Activated CD4-positive, CD25-positive, alpha-beta regulatory T cell treated with anti-CD3 and anti-CD28 coated beads, Interleukin-2, amount 50 U/mL, for 24 hours (primary cell): ENCODE measurements at places on chromosomes 3 and 15.

DNA sequence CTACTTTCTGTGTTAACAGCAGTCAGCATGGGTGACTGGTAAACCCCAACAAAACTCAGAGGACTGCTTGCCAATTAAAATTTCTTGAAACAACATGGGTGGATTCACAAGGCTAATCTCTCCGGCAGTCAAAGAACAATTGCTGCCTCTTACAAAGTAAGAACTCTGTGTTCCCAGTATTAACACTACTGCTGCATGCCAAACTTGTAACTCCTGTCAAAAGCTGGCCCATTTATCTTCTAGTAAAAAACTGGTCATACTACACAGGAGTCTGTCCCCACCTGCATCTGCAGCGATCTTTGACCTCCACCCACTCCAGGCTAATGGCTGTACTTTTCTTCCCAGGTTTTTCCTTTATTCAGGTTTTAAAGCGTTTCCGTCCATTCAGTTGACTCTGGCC, 8.7 kb upstream of the ZNF589 start:
- no peak for ATAC-seq

DNA sequence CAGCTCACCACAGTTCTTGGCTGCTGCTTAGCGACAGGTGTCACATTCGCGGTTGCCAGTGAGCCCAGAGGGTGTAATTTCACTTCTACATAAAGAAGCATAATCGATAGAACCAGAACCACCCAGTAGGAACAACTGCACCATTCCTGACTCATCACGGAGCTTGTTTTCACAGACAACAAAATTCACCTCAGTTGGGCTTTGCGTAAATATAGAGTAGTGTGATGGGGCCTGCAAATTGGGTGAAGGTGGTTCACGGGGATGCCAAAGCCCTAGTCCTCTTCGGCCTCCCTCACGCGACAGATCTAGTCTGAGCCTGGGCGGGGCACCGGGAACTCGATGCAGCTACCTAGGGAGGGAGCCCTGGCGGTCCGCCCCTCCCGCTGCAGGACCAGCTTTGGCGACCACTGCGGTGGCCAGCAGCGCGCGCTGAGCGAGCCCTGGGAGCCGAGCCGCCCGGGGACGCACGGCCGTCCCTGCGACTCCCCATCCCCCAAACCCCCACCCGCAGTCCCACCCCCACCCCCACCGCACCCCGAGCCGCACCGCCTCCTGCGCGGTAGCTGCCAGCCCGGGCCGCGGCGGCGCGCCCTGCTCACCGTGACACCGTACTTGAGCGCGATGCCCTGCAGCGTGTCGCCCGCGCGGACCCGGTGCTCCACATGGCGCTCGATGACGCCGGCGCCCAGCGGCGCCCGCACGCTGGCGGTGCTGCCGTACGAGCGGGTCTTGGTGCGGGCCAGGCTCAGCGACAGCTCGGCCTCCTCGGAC, 519 bp downstream of the LYSMD2 start:
- ATAC-seq = peak; percentile 49

DNA sequence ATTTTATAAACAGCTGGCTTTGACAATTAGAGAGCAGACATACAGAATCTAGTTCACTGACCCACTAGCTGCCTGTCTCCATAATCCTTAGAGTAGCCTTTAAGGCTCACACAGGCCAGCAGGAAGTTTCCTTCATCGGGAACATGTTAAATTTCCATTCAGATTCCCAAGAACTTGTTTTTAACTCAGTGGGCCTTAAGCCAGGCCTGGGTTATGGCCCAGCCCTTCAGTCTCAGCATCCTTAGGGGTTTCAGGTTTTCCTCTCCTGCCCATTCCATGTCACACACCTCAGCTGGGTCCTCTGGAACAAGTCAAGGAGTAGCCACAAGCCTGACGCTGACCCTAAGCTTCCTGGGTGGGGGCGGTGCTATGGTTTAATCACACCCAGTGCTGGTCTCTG, 15.0 kb downstream of the CDAN1 start:
- no peak for ATAC-seq

GRCh38 chr3:184526088-184526433, 35.5 kb upstream of the EPHB3 start:
- ATAC-seq = no peak

DNA sequence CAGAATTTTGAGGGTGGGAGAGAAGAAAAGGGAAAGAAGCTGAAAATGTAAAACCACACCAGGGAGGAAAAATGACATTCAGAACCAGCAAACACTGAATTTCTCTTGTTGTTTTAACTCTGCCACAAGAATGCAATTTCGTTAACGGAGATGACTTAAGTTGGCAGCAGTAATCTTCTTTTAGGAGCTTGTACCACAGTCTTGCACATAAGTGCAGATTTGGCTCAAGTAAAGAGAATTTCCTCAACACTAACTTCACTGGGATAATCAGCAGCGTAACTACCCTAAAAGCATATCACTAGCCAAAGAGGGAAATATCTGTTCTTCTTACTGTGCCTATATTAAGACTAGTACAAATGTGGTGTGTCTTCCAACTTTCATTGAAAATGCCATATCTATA, 15.5 kb downstream of the GREM1 start:
- no peak for ATAC-seq

GRCh38 chr15:29244544-29244943, 25.1 kb downstream of the NSMCE3 start:
- ATAC-seq = no peak

- no peak for ATAC-seq
Observed at GRCh38 chr3:41907330-41908073, 54.4 kb downstream of the ULK4 start.

DNA sequence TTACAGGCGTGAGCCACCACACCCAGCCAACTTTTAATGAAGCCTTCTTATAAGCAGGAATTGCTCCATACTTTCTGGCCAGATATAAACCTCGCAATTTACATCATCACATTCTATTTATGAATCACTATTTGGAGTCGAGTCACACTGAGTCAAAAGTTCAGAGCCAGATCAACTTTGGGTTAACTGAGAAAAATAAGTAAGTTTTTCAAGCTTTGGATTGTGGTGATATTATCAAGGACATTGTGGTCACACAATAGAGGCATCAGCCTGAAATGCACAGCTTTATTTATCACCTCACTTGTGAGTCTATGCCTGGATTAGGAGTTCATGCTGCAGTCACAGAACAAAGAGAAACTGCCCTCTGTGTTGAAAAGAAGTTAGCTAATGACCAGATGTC, 1163.5 kb downstream of the ROBO1 start:
- no peak for ATAC-seq

DNA sequence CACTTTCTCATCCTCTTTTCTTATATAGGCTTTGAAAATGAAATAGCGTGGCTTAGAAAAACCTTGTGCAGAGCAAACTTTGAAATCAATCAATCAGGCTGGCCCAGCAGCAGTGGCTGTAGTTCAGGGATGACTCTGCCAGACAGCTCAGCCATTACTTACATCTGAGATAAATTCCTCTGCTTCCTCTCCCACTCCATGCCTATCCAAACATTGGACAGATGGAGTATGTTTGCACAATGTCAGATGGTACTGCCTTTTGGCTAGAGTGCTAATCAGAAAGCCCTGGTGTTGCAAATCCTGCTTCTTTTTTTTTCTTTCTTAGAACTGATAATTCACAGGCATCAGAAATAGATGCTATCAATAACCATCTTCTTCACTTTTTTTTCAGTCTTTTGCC, 1065.1 kb downstream of the AGBL1 start:
- no peak for ATAC-seq

DNA sequence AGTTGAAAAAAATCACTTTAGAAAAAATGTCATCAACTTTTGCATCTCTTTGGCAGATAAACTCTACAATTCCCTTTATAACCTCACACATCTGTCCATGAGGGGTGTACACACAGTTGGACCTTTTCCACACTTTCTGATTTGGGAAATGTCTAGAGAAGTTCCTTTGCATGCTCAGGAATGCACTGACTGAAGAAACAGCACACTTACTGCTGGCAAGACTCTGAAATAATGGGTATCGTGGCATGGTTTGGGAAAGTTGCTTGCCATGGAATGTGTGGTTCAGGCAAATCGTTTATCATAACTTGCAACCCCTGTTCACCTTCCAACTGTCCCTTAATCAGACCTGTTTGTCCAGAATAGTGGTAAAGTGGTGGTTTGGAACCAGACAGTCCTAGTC, 135.3 kb upstream of the TGFBR2 start:
- ATAC-seq = no peak

- no peak for ATAC-seq
Observed at GRCh38 chr3:76311941-76312340, 526.6 kb upstream of the ZNF717 start.

- no peak for ATAC-seq
Observed at GRCh38 chr15:58460116-58460790, 28.5 kb downstream of the LIPC start.

DNA sequence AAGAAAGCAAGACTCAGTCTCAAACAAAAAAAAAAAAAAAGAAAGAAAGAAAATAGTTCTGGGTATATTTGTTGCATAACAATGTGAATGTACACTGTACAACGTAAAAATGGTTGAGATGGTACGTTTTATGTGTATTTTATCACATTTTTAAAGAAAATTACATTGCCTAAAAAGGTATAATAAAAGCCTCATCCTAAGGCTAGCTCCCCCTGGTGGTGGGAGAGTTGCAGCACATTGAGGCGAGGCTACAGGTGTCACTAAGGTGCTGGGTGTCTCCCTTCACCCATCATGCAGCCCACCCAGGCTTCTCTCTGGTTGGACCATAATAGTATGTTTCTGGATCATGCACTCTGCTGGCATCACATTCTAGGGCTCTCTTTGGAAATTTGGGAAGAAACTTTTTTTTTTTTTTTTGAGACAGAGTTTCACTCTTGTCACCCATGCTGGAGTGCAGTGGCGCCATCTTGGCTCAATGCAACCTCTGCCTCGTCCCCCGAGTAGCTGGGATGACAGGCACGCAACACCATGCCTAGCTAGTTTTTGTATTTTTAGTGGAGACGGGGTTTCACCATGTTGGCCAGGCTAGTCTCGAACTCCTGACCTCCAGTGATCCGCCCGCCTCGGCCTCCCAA, 12.4 kb upstream of the RAB11A start:
- ATAC-seq = peak; percentile 70

- ATAC-seq = no peak
Observed at GRCh38 chr3:38657369-38657768, 7.9 kb upstream of the SCN5A start.

DNA sequence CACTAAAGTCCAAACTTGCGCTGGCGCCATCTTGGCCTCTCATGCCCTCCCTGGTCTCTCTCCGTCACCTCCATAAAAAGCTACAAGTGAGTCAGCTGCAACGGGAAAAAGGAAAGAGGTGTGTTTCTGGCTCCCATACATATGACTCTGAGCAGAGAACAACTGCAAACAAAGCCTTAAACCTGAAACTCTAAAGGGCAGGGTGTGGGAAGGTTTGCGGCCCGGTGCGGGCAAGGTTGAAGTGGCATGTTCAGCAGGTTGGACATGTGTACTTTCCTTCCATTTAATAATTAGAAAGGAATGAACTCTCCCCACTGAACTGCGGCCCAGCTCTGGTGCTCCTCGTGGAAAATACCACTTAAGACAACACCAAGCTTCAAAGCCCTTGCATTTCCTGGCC, 59.0 kb upstream of the PPARG start:
- ATAC-seq = no peak

DNA sequence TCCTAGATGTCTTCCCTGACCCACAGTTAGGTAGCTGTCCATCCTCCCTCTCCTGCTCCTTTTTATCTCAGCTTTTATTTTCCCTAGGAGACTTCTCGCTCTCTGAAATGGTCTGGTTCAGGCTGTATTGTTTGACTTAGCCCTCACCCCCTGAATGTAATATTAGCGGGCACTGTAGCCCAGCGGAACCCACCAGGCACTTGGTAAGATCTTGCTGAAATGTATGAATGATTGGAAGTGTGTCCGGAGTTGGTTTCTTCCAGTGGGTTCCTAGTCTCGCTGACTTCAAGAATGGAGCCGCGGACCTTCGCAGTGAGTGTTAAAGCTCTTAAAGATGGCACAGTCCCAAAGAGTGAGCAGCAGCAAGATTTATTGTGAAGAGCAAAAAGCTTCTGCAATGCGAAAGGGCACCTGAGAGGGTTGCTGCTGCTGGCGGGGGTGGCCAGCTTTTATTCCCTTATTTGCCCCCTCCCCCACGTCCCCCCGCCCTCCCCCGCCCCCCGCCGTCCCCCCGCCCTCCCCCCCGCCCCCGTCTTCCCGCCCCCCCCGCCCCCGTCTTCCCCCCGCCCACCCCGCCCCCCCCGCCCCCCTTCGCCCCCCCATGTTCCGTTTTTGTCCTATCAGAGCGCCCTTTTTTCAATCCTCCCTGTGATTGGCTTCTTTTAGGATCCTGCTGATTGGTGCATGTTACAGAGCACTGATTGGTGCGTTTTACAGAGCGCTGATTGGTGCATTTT, 694 bp upstream of the EEFSEC start:
- peak; percentile 67 for ATAC-seq

- peak; percentile 80 for ATAC-seq
Observed at GRCh38 chr3:33007776-33008175, 56.3 kb downstream of the CCR4 start.

GRCh38 chr15:63466378-63467192, 37.8 kb upstream of the USP3 start:
- peak; percentile 80 for ATAC-seq

DNA sequence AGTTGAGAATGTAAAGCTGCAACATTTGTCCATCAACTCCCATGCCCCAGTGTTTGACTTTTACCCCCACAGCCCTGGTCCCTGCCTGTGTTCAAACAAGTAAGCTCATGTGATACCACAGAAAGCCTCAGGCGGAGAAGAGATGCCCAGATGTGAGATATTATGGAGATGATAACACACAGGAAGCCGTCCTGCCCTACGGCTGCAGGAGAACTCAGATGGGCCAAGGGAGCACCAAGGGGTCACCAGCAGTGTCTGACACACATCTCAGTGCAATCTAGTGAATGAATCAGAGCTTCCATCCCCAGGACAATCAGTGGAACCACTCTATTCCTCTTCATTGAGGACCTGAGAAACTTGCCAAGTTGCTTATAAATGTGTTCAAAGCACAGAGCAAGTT, 14.0 kb upstream of the SPINK8 start:
- ATAC-seq = no peak

GRCh38 chr3:124650798-124651197, 79.5 kb upstream of the UMPS start:
- peak; percentile 49 for ATAC-seq

- ATAC-seq = no peak
Observed at GRCh38 chr15:83293201-83293600, 8.7 kb upstream of the BNC1 start.

- no peak for ATAC-seq
Observed at GRCh38 chr3:162487138-162487537, 990.5 kb downstream of the OTOL1 start.

DNA sequence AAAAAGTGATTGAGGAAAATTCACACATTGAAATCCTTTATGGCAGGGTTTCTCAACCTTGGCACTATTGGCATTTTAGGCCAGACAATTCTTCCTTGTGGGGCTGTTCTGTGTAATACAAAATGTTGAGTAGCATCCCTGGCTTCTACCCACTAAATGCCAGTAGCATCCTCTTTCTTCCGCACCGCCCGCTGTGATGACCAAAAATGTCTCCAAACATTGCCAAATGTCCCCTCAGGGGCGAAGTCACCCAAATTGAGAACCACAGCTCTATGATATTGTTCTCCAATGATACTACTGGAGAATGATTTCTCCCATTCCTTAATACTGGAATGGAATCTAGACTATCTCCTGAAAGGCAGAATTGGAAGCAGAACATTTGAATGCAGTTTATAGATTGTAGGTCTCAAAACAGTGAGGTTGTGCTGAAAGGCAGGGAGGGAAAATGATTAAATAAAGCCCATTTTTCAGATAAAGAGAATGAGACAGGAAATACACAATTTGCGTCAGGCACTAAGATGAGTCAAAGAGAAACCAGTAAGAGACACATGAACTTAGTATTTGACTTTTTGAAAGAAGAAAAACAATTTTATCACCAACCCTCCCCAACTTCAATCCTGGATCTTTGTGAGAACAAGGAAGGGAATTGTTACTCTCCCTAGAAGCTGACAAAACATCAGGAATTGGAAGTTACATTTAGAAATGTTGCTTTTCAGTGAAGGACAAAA, 101.6 kb upstream of the TNIK start:
- peak; percentile 78 for ATAC-seq
